Fibroblast of skin of abdomen (primary cell): ENCODE measurements at places on chromosomes 13 and 19.

DNA sequence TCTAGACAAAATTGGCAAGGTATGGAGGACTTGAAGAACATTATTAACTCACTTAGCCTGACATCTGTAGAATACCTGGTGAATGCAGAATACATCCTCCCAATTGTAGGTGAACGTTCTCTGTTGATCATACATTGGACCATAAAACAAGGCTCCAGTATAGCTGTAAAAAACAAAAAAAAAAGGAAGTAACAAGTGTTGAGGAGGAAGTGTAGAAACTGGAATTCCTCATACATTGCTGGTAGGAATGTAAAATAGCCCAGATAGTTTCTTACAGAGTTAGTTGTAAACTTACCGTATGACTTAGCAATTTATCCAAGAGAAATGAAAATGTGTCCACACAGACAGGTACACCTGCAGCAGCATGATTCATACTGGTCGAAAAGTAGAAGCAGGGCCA, 44.8 kb downstream of the TSSK6 start:
- no peak for DNase-seq

DNA sequence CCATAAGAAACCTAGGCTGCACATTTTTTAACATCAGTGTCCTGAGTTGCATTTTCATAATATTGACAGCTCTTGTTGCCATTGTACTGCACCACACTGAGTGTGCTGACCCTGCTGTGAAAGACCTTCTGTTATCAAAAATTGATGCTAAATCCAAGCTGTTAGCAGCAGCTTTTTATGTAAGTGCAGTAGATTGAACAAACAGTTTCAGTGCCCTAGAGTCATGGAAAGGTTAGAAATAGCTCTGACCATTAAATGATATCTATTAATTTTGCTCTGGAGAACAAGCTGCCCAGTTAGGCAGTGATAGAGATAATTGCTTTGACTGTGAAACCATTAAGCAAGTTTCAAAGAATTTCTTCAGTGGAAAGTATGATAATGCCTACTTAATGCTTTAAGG, 1289.2 kb upstream of the PCDH20 start:
- DNase-seq = no peak

DNA sequence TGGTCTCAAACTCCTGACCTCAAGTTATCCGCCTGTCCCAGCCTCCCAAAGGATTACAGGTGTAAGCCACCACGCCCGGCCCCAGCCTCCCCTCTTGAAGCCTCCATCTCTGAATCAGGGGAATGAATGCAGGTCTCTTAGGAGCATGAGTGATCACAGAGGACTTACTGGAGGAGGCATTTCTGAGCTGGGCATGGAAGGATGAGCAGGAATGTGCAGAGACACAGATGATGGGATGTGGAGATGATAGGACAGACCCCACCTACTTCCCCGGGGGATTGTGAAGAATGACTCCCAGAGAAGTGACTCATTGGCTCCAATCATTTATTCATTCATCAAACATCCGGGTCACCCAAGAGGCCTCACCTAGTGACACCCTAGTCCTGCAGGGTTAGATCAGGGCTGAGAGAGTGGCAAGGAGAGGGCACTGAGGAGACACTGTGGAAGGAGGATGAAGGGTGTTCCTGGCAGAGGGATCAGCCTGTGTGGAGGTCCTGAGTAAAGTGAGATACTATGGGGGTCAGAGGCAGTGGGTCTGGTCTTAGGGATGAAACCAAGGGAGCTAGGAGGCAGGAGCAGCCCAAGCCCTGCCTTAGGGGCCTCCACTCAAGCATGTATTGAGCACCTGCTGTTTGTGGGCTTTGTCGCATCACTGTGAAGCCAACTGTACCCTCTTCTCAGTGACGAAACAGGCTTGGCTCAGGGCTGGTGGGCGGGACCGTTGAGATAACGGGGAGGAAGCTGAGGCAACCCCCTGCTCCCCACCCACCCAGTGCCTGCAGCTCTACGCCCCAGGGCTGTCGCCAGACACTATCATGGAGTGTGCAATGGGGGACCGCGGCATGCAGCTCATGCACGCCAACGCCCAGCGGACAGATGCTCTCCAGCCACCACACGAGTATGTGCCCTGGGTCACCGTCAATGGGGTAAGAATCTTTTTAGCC, 3.0 kb downstream of the IFI30 start:
- DNase-seq = no peak

GRCh38 chr19:16588824-16589577, 16.8 kb upstream of the SLC35E1 start:
- DNase-seq = no peak
